Placental pericyte (primary cell): ENCODE measurements at places on chromosomes 12 and 14. TPM values are rescaled to one million over a fixed set of nuclear protein-coding genes. Genes with fewer than 3 reads are reported as not detected.

CLEC2B gene
- total RNA-seq: 21.4 and 26.2 TPM in 2 replicates

SLC25A21 gene
- total RNA-seq: under 0.01 and 1.4 TPM in 2 replicates

GALNT16 gene
- total RNA-seq: 1.3 and 1.9 TPM in 2 replicates

NDRG2 gene
- total RNA-seq: 1.7 and 4.2 TPM in 2 replicates

KLRK1 gene
- total RNA-seq: not detected in 2 replicates

TMEM52B gene
- total RNA-seq: 15.6 and 71.6 TPM in 2 replicates

SPX gene
- 0.29 and 0.44 TPM in 2 replicates for total RNA-seq

KRT73 gene
- not detected in 2 replicates for total RNA-seq

SERPINA3 gene
- under 0.01 and 0.14 TPM in 2 replicates for total RNA-seq

GLIPR1 gene
- total RNA-seq: 29.5 and 150 TPM in 2 replicates

DAO gene
- not detected in 2 replicates for total RNA-seq

OR4N5 gene
- not detected in 2 replicates for total RNA-seq

DUSP6 gene
- 170 and 424 TPM in 2 replicates for total RNA-seq

MFAP5 gene
- total RNA-seq: under 0.01 and 0.86 TPM in 2 replicates

TCL1B gene
- total RNA-seq: not detected in 2 replicates
